ENCODE measurements at places on chromosomes 2 and 18. TPM values are rescaled to one million over a fixed set of nuclear protein-coding genes. Genes with fewer than 3 reads are reported as not detected.

GRCh38 chr2:197850882-197851450 is 46.6 kb downstream of the PLCL1 start:
- DNase-seq = no peak

DNA sequence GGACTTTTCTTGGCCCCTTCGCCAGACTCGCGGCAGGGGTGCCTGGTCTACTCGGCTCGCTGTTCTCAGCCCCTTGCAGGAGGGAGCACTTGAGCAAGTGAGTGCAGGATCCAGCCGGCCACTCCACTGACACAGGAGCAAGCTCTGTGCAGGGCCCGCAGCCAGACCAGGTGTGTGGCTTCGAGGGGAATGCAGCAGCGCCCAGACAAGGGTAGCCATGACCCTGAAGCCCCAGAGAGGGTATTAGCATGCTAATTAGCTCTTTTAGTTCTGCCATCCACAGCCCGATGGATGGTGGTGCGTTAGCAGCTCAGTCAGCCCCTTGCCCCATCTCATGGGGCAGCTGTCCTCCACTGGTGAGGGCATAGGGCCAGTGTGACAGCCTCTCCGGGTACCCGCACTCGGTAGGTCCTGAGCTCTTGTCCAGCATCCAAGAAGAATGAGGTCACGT is 103.2 kb upstream of the HS6ST1 start:
- no peak for DNase-seq

TUBB6 gene
- 52.5 TPM for total RNA-seq

RFX8 gene
- 0.36 TPM for total RNA-seq

GRCh38 chr2:160324161-160324800 is 124.2 kb upstream of the ITGB6 start:
- DNase-seq = no peak

GRCh38 chr2:122072666-122073065 is 317.2 kb downstream of the TSN start:
- DNase-seq = no peak

DNA sequence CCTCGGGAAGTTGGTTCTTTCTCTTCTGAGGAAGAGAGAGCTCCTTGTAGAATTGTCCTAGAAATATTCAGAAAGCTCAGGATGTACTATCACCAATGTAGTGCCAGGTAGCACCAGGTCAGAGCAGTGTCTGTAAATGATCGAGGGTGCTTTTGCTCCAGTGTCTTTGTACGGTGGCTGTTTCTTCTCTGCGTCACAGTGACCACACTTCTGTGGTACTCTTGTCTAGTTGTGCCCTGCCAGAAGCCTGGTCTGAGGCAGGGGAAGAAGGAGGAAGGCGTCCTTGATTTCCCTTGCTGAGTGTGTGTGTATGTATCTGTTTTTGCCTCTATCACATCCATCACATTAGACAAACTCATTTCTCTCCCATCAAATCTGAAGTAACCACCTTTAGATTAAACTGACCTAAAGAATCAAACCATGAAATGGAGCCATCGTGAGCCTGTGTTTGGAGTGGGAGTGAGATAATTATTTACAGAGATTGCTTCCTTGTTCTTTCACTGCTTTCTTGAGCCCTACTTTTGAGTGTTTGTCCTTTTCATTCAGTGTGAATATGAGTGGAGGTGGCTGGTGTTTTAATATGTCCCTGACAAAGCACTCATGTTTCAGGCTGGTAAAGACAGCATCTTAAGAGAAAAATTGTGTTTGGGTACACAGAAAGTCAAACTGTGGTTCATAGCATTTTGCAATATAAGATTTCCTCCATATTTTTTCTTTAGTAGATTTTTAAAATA is 97.2 kb downstream of the ACOXL start:
- no peak for DNase-seq

RESP18 gene
- total RNA-seq = 1.1 TPM

NEB gene
- 3.9 TPM for total RNA-seq

DSG2 gene
- total RNA-seq = 4.7 TPM

DNA sequence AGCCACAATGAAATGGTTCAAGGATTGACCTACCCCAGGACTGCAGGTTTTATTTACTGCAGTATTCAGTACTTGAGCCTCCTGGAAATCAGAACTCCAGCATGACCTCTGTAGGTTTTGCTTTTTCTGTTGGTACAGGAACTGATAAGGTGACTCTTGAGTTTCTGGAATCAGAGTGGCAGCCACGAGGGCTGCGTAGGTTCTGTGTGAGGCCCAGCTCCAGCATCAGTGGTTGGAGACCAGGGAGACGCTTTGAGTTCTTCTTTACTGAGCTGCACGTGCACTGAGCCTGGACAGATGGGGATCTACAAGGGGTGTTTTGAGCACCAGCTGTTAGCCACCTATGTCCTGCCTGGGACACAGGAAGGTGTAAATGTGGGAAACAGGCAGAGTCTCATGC is 222.7 kb upstream of the EPAS1 start:
- no peak for DNase-seq

- DNase-seq = peak; percentile 31
These were observed 16.4 kb upstream of the FBLN7 start for GRCh38 chr2:112121682-112122254.

DNA sequence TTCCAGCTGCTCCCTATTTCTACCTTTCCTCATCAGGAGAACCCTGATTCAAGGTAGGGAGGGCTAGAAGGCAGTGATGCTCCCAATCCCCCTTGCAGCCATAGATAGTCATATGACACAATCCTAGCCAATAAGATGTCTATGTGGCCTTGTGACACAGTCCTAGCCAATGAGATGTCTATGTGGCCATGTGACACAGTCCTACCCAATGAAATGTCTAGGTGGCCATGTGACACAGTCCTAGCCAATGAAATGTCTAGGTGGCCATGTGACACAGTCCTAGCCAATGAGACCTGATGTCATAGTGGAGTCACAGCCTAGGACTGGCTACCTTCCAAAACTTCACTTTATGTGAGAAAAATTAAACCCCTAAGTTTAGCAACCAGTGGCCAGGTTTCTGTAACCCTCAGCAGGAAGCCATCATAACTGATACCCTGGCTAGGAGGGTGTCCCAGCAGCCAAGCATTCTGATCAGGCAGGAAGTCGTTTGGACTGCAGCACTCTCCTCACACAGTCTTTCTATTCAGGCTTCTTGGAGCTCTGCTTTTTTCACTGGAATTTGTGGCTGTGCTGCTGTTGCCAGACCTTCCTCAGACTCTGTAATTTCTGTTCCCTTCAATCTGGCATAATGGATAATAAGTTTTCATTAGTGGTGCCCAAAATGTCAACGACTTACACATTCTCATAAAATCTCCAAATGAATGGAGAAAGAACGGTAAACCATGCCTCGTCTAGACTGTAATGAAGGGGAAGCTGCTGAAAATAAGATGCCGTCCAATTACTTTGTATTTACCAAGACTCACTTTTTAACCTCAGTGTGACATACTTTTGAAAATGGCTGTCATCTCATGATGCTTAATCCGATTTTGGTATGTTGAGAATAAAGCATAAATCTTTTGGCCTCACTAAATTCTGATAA is 165.0 kb upstream of the NCKAP5 start:
- no peak for DNase-seq

- no peak for DNase-seq
These were observed 46.8 kb upstream of the ANXA4 start for GRCh38 chr2:69694894-69695849.

SLC20A1 gene
- 46.5 TPM for total RNA-seq

- no peak for DNase-seq
These were observed 226.0 kb downstream of the GULP1 start for GRCh38 chr2:188517549-188518215.

SCN1A gene
- total RNA-seq = 69.5 TPM

- DNase-seq = peak; percentile 77
These were observed 3.5 kb upstream of the IGFBP5 start for GRCh38 chr2:216698895-216699294.

DNAJB2 gene
- 51.0 TPM for total RNA-seq

- DNase-seq = no peak
These were observed 105.7 kb upstream of the PXDN start for GRCh38 chr2:1850031-1850430.

CFC1 gene
- total RNA-seq = 1.3 TPM

GRCh38 chr18:46720092-46720491 is 36.8 kb downstream of the ST8SIA5 start:
- DNase-seq = no peak

FBXO36 gene
- total RNA-seq = 8.1 TPM

DNA sequence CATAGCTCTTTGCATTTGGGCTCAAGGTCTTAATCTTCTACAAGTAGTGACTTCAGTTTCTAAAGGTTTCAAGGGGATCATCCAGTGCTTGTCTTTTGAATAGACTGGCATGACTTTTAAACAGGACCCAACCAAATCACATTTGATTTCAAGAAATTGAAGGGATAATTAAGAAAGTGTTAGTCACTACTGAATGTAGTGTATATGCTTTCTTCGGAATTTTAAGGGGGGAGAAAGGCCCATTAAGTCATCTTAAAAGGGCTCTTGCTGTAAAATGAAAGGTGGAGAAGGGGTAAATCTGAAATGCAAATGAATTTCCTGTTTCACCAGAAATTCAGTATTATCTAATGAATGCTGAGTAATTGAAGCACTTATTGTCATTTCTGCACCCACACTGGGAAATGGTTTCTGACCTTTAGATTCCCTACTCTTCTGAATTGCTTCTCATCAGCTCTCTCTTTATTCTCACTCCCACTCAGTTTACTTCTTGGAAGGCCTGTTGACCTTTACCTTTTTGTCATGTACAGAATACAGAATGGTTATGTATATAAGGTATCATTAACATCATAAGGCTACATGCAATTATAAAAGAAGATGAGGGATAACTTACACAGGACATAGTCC is 241.4 kb downstream of the SLC8A1 start:
- no peak for DNase-seq

GRCh38 chr18:70645971-70646370 is 357.1 kb downstream of the SOCS6 start:
- no peak for DNase-seq

DNA sequence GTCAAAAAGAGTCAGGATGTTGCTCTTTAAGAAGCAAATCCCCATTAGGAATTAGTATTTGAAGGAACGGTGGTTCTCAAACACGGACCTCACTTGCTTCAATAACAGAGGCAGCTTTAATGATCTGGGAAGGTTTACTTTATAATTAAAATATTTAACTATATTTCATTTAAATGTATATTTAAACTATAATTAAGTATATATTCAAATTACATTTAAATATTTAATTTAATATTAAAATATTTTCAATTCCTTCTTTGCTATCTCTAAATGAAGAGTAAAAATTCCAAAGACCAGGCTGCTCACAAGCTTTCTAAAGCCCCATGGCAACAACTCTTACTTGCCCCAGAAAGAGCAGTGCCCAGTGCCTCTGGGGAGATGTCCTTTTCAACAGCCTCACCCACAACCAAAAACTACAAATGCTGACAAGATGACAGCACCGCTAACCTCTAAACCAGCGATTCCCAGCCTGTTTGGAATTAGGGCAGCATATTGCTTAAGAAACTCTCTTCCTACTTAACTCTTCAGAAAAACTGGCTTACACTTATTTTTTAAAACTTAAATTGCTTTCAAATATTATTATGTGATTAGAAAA is 62.9 kb upstream of the POU3F3 start:
- no peak for DNase-seq

- DNase-seq = no peak
These were observed 125.2 kb upstream of the LGALSL start for GRCh38 chr2:64328756-64329155.

- DNase-seq = no peak
These were observed 17.0 kb upstream of the MGAT4A start for GRCh38 chr2:98747888-98748287.

DNA sequence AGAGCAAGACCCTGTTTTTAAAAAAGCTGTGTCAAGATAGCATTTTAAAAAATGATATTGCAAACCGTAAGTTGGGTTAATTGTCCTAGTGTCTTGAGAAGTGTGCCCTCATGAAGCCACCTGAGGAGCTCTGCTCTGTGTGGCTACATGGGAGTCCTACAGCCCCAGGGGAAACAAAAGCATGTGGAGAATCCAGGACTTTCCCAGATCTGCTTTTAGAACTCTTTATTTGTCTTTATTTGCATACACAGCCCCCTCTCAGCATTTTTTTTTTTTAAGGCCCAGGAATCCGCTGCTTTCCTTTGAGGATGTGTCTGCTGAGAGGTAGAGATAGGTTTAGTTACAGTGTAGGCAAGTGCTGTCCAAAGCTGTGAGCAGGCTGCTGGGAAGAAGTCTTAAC is 219.2 kb downstream of the FHOD3 start:
- DNase-seq = no peak

GRCh38 chr2:233424154-233424951 is 70.1 kb downstream of the DGKD start:
- DNase-seq = peak; percentile 63

- DNase-seq = no peak
These were observed 114.3 kb upstream of the PPP1CB start for GRCh38 chr2:28637066-28638047.

AMER3 gene
- 25.7 TPM for total RNA-seq

ABCG8 gene
- total RNA-seq = 0.27 TPM

VWA3B gene
- total RNA-seq = 0.73 TPM

DNA sequence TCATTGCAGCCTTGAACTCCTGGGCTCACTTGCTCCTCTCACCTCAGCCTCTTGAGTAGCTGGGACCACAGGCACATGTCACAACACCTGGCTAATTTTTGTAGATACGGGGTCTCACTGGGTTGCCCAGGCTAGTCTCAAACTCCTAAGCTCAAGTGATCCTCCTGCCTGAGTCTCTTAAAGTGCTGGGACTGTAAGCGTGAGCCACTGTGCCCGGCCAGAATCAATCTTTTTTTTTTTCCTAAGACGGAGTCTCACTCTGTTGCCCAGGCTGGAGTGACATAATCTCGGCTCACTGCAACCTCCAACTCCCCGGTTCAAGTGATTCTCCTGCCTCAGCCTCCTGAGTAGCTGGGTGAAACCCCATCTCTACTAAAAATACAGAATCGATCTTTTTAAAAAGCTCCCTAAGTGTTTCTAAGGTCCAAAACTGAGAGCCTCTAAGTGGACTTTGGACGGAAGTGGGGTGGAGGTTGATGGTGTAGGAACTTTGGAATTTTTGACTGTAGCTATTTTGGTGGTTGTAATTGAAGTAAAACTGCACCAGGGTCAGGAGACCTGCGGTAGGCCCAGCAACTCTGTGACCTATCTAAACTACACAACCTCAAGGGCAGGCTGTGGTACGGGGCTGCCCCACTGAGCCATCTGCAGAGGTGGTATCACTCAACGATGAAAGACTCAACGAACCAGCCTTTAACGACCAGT is 82.9 kb downstream of the POLR1A start:
- DNase-seq = no peak

GRCh38 chr18:36153203-36153602 is 23.5 kb downstream of the ELP2 start:
- DNase-seq = no peak

GRCh38 chr2:186903216-186903615 is 54.2 kb upstream of the ZSWIM2 start:
- no peak for DNase-seq

INHA gene
- 0.54 TPM for total RNA-seq

CD8A gene
- total RNA-seq = 1.5 TPM

DNA sequence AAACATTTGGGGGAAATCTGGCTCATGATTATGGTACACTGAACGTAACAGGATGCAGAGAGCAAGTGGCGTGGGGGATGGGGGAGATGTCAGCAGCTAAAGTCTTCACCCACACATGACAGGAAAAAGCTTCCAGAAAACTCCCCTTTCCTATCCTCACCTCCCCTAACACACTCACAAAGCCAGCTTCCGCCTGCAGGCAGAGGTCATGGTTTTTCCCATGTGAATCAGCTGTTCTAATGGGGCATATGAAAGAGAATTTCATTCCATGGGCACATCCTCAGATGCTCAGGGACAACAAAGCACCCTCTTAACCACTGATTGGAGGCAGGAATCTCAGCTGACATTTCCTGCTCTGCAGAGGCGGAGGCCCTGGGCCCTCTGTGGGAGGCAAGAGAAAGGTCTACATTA is 129.1 kb downstream of the TSN start:
- DNase-seq = no peak

UGT1A3 gene
- total RNA-seq = not detected

- no peak for DNase-seq
These were observed 75.8 kb upstream of the LRPPRC start for GRCh38 chr2:44071454-44072046.

Data from cerebellum (tissue), 4 donors.